ENCODE measurements at places on chromosomes 2 and 18. TPM values are rescaled to one million over a fixed set of nuclear protein-coding genes. Genes with fewer than 3 reads are reported as not detected.

LAMA3 gene
- 5.6 TPM for total RNA-seq

SP9 gene
- total RNA-seq, result 0.69 TPM

ABCG8 gene
- total RNA-seq, result 0.05 TPM

C2orf66 gene
- not detected for total RNA-seq

HRH4 gene
- not detected for total RNA-seq

DNA sequence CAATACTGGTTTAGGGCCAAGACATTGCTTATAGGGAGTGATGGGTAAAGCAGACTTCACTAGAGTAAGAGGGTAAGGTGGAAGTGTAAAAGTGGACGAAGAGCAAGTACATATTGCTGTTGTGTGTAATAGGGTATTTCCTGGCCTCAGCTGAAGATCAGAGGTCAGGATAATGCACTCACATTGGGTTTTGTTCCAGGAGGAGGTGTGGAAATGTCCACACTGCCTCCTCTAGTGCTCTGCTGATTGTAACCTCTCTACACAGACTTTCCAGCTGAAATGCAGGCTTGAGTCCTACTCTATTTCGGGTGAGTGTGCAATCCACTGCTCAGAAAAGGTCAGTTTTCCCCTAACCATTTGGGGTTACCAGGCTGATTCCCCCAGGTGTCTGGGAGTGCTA, 41.7 kb upstream of the PLA2R1 start:
- no peak overlapping the region for H3K4me3 ChIP-seq
- no peaks in the 10 kb centered on the region for H3K4me1 ChIP-seq
- DNase-seq, result no peak
- H3K27me3 ChIP-seq, result no peaks in the 10 kb centered on the region
- H3K27ac ChIP-seq, result no peak overlapping the region

DNA sequence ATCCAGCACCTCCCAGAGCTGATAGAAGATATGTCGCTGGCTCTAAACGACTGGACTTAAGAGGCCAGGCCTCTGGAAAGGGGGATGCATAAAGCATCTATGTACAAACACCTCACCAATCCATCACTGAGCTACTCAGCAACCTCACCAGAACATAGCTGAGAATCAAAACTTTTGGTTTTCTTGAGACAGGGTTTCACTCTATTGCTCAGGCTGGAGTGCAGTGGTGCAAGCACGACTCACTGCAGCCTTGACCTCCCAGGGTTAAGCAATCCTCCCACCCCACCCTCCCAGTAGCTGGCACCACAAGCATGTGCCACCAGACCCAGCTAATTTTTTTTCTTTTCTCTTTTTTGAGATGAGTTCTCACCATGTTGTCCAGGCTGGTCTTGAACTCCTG, 62.9 kb upstream of the MSH6 start:
- no peaks in the 10 kb centered on the region for H3K36me3 ChIP-seq
- H3K4me1 ChIP-seq, result no peaks in the 10 kb centered on the region
- H3K27ac ChIP-seq, result no peak overlapping the region

DNA sequence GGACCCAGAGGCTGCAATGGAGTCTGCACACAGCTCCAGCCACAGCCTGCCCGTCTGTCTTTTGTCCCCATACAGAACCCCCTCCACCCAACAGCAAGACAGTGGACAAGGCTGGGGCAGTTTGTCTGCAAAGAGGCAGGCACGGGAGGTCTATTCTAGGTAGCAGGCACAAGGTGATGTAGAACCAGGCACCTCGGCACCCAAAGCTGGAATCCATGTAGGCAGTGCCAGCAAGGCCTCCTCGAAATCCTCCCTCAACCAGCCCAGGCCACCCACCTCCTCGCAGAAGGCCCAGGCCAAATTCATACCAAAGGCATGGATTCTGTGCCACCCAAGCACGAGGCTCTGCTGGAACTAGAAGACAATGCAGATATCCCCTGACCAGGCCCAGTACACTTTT, 179.2 kb downstream of the TNS1 start:
- H3K27me3 ChIP-seq, result no peaks in the 10 kb centered on the region
- H3K4me3 ChIP-seq, result no peak overlapping the region
- H3K4me1 ChIP-seq, result peaks cover 16% of the 10 kb centered on the region
- no peak overlapping the region for H3K27ac ChIP-seq

DNA sequence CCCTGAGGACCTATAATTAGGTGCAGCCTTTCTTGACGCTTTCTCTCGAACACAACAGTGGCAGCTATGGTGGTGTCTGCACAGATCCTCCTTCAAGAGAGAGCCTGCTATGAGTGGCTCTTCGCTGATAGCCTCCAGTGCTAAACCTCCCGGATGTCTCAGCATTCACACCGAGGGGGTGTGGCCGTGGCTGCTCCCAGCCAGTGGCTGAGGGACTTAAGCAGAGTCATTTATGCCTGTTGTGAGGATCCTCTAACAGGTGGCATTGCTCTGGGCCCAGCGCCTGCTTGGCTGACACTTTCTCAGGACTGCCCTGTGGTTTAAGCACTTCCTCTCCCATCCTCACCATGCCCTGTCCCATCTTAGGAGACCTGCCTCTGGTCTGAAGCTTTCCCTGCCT, 592.0 kb upstream of the LRRTM1 start:
- H3K36me3 ChIP-seq, result no peaks in the 10 kb centered on the region
- DNase-seq, result no peak
- H3K27ac ChIP-seq, result no peak overlapping the region
- H3K4me1 ChIP-seq, result no peaks in the 10 kb centered on the region

- H3K27me3 ChIP-seq, result no peaks in the 10 kb centered on the region
- no peak overlapping the region for H3K4me3 ChIP-seq
- H3K27ac ChIP-seq, result no peak overlapping the region
- no peaks in the 10 kb centered on the region for H3K36me3 ChIP-seq
- peaks cover 9% of the 10 kb centered on the region for H3K4me1 ChIP-seq
Observed at GRCh38 chr2:99035920-99036319, 99.9 kb upstream of the CRACDL start.

DNA sequence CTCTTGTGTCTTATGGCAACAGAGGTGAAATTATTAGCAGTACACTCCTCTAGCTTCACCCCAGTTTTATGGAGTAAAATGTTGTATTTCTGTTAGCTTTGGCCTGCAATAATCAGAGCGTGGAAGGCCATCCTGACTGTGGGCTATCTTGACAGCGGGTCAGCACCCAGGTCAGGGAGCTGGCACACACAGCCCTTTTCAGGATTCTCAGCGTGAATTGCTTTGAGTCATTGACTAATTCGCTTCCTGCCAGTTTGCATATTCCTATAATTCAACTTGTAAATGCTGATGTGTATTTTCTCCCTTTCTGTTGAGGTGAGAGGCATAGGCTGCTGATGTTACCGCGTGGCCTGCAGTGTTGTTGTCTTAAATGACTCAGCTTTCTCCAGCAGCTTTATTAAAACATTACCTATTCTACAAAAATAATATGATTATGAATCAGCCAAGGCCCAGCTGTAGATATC, 109.6 kb upstream of the EML6 start:
- H3K36me3 ChIP-seq, result peaks cover 12% of the 10 kb centered on the region
- H3K4me1 ChIP-seq, result no peaks in the 10 kb centered on the region
- no peak overlapping the region for H3K4me3 ChIP-seq
- no peak overlapping the region for H3K27ac ChIP-seq
- no peak for DNase-seq
- H3K27me3 ChIP-seq, result no peaks in the 10 kb centered on the region

GRCh38 chr2:160321006-160321405, 120.9 kb upstream of the ITGB6 start:
- no peaks in the 10 kb centered on the region for H3K36me3 ChIP-seq
- H3K27ac ChIP-seq, result no peak overlapping the region
- no peaks in the 10 kb centered on the region for H3K27me3 ChIP-seq
- no peaks in the 10 kb centered on the region for H3K4me1 ChIP-seq
- no peak for DNase-seq
- no peak overlapping the region for H3K4me3 ChIP-seq

DNA sequence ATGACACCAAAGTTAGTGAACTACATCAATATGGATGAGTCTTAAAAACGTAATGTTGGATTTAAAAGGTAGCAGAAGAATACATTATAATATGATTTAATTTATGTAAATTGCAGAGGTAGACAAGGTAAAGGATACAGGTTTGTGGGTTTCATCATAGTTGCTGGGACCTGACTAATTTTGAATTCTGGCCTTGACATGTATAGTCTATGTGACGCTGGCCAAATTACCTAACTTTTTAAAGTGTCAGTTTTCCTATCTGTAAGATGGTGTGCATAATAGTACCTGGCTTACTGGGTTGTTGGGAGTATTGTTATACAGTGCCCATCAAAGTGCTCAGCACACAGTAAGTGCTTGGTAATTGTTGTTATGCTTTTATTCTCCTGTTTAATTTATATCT, 34.5 kb downstream of the GALNT1 start:
- peaks cover 6% of the 10 kb centered on the region for H3K4me1 ChIP-seq
- no peaks in the 10 kb centered on the region for H3K27me3 ChIP-seq
- no peaks in the 10 kb centered on the region for H3K36me3 ChIP-seq
- H3K4me3 ChIP-seq, result no peak overlapping the region
- no peak for DNase-seq

GRCh38 chr2:95372845-95373244, 29.7 kb upstream of the FAHD2A start:
- H3K27ac ChIP-seq, result no peak overlapping the region
- no peaks in the 10 kb centered on the region for H3K36me3 ChIP-seq
- H3K4me1 ChIP-seq, result no peaks in the 10 kb centered on the region
- no peak for DNase-seq
- H3K4me3 ChIP-seq, result no peak overlapping the region
- no peaks in the 10 kb centered on the region for H3K27me3 ChIP-seq

- H3K27me3 ChIP-seq, result no peaks in the 10 kb centered on the region
- no peak for DNase-seq
- H3K4me3 ChIP-seq, result no peak overlapping the region
Observed at GRCh38 chr2:229927817-229928321, 5.6 kb downstream of the FBXO36 start.

DNA sequence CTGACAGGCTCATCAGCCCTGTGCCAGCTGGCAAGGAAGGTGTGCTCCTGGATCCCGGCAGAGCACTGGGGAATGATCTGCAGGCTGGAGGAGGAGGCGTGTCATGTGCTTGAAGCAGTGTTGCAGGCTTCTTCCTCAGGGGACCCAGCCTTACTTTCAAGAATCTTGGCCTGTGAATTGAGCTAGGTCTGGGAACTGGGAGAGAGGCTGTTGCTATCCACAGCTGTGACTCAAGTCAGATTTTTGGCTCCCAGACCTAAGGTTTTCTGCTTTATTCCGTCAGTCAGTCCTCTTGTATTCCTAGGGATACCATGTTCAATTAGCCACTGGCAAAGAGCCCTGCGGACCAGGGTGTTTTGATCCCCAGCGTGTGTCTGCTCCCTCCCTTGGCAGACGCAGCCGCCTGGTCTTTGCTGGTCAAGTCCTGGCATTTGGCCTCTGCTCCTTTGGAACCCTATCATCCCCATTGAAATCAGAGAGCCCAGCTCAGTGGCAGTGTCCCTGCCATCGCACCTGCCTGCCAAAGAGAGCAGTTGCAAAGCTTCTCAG, 32.4 kb downstream of the ASB1 start:
- no peak for DNase-seq
- H3K27me3 ChIP-seq, result no peaks in the 10 kb centered on the region
- H3K4me3 ChIP-seq, result no peak overlapping the region
- H3K36me3 ChIP-seq, result no peaks in the 10 kb centered on the region
- no peak overlapping the region for H3K27ac ChIP-seq
- no peaks in the 10 kb centered on the region for H3K4me1 ChIP-seq

DNA sequence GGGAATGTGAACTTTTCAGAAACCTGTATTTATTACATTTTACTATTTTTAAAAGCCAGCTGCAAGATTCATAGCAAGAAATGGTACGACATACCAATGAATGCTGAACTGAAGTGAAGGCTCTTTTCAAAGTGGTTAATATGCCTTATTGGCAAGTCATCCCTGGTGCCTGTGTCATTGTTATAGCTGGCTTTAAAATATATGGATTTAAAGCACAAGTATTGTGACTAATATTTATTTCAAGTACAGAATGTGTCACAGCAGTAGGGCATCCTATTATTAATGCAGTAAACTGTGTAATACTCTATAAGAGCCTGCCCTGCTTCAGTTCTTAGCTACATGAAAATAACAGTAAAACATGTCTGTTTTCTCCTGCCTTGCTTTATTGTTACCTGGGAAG, 10.8 kb downstream of the TSHZ1 start:
- H3K27me3 ChIP-seq, result no peaks in the 10 kb centered on the region
- H3K36me3 ChIP-seq, result no peaks in the 10 kb centered on the region
- H3K27ac ChIP-seq, result no peak overlapping the region
- DNase-seq, result no peak
- H3K4me3 ChIP-seq, result no peak overlapping the region

DNA sequence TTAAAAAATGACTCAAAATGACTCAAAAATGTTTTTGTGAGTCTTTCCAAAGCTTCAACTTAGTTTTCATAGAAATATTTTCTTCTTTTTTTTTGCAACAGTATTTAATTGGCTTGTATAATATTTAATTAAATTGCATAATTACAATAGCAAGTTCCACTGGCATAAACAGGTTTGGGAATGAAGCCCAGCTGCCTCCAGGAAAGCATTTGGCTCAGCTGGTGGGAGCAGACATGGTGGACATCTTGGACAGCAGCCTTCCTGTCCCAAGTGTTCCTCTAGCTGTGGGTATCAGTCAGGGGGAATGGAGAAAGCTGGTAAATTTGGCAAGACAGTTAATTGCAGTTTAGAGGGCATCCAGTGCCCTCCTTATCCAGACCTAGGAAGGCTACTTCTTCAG, 213.4 kb downstream of the ZBTB7C start:
- H3K27me3 ChIP-seq, result peaks cover 11% of the 10 kb centered on the region
- no peak overlapping the region for H3K27ac ChIP-seq
- peaks cover under 1% of the 10 kb centered on the region for H3K4me1 ChIP-seq
- no peak overlapping the region for H3K4me3 ChIP-seq

DNA sequence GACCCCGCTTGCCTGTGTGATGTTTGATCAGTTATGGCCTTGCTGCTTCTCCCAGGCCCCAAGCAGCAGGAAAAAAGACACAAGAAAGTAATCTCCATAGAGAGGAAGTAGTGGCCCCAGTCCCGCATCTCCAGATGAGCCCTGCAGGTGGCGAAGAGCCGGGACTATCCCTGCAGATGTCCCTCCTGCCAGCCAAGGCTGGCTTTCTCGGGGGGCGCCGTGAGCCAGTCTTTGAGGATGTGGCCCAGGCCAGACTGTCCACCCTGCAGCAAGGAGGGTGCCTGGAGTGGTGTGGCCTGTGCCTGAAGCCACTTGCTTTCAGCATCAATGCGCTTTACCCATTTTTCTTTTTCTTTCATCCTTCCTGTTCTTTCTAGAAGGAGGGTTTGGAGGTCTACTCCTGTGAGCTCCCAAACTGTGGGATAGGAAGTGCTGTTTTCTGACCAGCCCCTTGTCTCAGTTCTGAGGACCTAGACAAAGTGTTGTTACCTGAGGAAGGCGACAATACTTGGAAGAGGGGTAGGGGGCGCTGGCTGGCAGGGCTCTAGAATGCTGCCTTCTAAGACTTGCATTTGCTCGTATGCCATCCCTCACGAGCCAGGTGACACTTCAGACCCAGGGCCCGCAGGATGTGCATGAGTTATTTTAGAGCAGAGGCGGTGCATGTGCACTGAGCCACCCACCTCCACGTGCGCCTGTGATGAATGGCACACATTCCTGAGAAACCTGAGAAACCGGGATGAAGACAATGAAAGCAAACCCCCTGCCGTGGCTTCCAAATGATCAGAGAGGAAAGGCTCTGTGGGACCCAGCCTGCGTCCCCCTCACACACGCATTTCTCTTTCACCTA, 255.8 kb downstream of the FBXO15 start:
- H3K27ac ChIP-seq, result no peak overlapping the region
- no peak for DNase-seq
- H3K4me3 ChIP-seq, result no peak overlapping the region

- H3K27me3 ChIP-seq, result no peaks in the 10 kb centered on the region
- H3K36me3 ChIP-seq, result no peaks in the 10 kb centered on the region
- H3K27ac ChIP-seq, result no peak overlapping the region
Observed at GRCh38 chr18:39313992-39314391, 1748.4 kb upstream of the CELF4 start.

- H3K27ac ChIP-seq, result no peak overlapping the region
- no peak for DNase-seq
- no peak overlapping the region for H3K4me3 ChIP-seq
Observed at GRCh38 chr2:105906481-105906880, 161.8 kb downstream of the NCK2 start.
